ENCODE measurements at places on chromosomes 7 and 10. TPM values are rescaled to one million over a fixed set of nuclear protein-coding genes. Genes with fewer than 3 reads are reported as not detected.

Gene RUFY2
- 16.1 TPM for total RNA-seq

Gene NOS3
- total RNA-seq: 10.5 TPM

Gene TSPAN12
- 0.39 TPM for total RNA-seq

Gene UBE2D4
- 11.6 TPM for total RNA-seq

Gene RSBN1L
- 31.5 TPM for total RNA-seq

Gene ZCWPW1
- 2.4 TPM for total RNA-seq
